Stimulated activated CD4-positive, alpha-beta T cell treated with anti-CD3 and anti-CD28 coated beads, Interleukin-1b, Interleukin-23, amount 100 ng/mL, for 4 hours (primary cell): ENCODE measurements at places on chromosomes 2 and 18.

DNA sequence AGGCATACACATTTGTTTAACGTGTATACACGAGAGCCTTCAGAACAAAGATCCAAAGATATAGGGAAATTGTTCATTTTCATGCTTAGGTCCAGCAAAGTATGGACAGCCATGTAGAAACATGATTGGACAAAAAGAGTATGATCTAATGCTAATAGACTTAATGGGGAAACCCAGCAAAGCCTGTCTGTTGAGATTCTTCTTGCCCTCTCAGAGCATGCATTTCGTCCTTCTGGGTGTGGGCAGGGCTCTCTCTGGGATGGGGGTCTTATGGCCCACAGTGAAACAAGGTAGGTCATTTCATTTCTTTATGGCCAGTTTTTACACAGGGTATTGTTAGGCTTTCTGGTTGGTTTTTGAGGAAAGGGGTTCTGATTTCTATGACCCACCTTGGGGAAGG lies 124.4 kb downstream of the COMMD1 start:
- no peak for DNase-seq

DNA sequence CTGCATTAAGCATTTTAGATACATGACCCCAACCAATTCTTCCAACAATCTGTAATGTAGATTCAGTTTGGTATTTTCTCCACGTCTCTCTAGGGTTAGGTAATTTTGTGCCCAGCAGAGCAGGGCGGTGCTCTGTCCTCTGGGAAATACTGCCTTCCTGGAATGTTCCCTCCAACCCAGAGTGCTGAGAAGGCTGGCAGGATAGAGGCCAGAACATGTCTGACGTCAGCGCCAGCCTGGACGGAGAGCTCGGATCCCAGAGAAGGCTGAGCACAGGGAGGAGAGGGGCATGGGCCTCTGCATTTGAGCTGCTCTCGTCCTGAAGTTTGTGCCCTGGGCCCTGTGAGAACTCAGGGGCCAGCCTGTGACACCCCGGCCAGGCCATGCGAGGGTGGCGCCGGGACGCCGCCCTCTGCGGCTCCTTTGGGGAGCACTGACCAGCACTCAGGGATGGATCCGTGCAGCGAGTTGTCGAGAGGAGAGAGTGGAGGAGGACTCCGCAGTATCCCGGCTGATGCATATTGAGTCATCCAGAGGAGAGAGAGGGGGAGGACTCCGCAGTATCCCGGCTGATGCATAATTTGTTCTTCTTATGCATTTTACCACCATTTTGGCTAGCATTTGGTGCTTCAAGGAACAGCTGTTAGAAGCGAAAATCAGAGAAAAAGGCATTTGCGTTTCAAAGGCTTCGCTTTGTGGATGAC lies 80.0 kb upstream of the PXDN start:
- DNase-seq = no peak

DNA sequence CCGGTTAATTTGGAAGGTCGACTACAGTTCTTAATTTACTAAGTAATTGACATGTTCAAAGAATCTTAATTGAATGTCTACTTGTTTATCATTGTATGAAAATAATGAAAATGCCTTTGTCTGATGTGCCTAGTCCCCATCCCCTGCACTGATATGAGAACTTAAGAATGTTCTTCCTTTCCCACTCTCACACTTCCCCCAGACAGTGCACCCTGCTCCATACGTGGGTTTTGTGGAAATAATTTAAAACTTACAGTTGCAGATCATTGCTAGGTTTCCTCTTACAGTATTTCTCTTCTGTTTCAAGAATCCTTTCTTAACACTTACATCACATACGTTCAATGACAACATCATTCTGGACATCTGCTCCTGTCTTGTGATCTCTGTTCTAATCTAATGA lies 3.5 kb downstream of the ICOS start:
- DNase-seq = no peak

DNA sequence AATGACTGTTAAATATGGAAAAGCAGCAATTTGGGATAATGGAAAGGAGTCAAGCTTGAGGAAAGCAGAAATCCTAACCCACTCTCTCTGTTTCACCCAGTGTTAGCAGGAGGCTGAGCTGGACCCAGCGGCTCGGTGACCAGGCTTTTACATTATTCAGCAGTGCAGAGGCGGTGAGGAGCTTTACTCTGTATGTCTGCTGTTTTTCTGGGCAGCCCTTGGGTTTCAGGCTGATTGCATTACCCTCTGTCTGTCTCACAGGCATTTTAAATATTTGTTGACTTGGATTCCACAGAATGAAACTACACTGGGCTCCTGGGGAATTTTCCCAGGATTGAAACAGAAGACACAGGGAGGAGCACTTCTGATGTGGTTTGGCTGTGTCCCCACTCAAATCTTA lies 368.0 kb downstream of the GALR1 start:
- DNase-seq = no peak

GRCh38 chr18:9140381-9140780 lies 3.8 kb downstream of the ANKRD12 start:
- no peak for DNase-seq

DNA sequence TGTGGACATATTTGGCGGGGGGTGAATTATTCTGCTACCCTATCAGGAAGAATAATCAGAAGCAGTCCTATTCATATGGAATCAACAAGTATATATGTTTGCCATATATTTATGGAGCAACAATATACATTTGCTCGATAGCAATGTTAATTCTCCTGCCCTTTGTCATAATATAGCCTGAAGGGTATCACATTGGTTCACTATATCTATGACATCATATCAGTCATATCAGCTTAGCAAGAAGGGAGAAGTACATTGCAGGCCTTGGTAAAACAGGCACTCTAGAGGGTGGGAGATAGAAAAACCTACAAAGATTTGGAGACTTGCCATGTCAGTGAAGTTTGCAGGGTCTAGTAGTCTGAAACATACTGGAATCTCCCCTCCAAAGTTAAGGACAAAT lies 128.4 kb downstream of the ATL2 start:
- DNase-seq = no peak

DNA sequence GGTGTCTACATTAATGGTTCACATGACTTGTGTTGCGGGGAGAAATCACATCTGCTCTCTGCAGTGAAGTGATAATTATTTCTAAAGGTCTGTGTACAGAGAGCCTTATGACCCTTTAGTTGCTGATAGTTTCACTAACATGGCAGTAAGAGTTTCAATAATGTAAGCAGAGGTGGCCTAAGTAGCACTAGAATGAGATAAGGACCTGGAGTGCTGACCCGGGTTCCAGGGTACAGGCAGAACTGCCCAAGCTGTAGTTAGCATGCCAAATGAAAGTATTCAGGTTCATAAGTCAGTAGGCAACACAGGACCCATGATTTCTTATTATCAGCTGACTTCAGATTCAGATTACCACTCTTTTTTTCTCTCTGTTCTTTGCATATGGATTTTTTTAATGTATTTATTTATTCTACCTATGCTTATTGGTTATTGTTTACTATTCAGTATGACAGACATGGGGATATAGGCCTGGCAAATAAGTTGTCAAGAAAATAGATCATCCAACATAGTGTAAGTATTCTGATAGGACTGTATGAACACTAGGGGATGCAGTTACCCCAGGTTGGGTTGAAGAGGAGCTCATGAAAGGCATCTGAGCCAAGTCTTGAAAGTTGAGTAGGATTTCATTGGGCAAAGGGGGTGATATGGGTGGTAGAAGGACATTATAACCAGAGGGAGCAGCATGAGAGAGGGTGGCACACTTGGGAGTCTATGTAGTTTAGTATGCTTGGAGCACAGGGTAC lies 105.2 kb downstream of the CCDC85A start:
- no peak for DNase-seq

DNA sequence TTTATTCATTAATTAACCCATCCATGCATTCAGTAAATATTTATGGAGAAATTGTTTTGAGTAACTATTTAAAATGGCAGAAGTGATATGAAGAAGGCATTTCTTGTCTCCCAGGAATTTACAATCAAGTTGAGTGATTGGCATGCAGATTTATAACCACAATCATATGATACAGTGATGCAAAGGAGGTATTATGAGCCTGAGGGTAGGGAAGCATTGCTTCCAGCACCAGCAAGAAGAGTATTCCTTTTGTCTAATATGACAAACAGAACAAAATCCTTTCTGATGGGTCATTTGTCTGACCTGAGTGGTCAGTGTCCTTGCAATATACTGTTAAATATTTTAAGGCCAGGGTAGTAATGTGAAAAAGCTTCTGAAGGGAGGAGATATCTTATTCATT lies 244.2 kb upstream of the RGPD4 start:
- DNase-seq = no peak

- DNase-seq = no peak
Measured at GRCh38 chr2:136394136-136395060, 276.4 kb upstream of the CXCR4 start.

GRCh38 chr2:33605056-33605455 lies 6.0 kb upstream of the FAM98A start:
- no peak for DNase-seq

DNA sequence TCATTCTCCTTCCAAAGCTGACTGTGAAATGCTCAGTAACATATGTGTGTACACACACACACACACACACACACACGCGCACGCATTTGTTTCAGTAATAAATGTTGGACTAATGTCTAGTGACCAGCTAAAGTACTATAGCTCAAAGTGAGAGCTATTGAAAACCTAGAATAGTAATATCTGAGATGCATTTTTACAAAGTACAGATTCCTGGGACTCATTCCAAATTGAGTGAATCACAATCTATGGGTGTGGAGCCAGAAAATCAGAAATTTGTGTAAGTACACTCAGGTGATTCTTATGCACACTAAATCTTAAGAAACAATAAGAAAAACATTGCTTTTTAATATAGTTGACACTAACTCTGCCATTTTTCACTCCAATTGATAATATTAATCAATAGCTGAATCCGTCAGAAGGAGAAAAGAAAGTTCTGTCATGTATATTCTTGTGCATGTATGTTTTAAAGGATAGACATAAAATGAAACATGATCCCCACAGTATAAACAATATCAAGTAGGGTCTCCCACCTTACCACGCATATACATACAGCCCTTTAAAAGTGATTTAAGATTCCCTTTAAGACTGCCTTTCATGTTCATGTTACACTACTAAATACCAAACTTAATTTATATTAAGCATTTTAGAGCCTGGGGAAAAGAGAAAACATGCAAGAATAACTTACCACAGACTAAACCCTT lies 123.5 kb downstream of the ATAD2B start:
- no peak for DNase-seq

GRCh38 chr2:173524256-173524955 lies 169.7 kb downstream of the CDCA7 start:
- no peak for DNase-seq

DNA sequence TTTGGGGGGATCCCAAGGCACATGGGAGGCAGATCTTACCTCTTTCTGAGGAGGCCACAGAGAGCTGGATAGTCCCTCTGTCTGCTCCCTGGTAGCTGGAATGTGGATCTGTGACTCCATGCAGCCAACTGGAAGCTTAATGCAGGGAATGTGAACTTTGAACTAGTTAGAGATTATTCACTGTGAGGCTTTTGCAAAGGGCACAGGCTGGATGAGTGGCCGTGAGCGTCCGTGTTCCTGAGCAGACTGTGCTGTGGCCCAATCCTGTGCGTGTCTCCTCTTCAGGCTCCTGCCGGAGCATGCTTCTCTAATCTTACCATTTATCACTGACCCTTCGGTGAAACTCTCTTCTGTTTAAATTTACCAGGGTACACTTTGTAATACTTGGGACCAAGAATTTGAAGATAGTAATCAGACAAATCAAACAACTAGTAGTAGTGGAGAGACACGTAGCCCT lies 187.6 kb downstream of the PTPRM start:
- DNase-seq = no peak

DNA sequence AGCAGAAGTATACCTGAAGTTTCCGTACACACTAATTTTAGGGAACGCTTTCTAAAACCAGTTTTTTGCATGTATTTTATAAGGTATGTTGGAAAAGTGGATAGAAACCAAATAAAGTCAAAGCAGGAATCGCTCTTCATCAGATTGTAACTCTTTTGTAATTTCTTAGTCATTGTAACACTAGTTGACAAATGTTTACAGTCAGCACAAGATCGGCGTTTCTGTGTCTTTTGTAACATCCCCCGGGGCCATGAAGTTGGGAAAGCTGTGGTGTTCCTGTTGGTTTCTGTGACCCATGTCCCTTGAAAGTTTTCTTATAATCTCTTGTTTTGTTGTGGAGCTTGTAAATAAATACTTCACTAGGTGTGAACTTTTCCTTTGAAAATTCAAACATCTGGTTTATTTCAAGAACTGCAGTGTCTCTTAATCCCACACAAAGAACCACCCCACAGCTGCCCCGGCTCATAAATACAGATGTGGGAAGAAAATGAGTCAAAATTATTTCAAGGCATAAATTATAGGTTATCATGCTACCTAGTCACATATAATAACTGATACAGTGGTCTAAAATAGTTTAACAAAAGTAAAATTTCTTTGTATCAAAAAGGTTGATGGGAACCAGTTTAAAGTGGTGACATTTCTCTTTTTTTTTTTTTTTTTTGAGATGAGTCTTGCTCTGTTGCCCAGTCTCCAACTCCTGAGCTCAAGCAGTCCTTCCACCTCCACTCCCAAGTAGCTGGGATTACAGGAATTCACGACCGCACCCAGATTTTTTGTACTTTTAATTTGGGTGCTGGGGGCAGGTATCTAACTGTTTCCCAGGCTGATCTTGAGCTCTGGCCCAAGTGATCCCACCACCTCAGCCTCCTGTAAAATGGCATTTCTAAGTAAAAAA lies 751 bp upstream of the NMI start:
- no peak for DNase-seq

GRCh38 chr2:71629771-71630453 lies 176.6 kb downstream of the DYSF start:
- DNase-seq = no peak

GRCh38 chr2:174527101-174527721 lies 40.4 kb upstream of the GPR155 start:
- no peak for DNase-seq

DNA sequence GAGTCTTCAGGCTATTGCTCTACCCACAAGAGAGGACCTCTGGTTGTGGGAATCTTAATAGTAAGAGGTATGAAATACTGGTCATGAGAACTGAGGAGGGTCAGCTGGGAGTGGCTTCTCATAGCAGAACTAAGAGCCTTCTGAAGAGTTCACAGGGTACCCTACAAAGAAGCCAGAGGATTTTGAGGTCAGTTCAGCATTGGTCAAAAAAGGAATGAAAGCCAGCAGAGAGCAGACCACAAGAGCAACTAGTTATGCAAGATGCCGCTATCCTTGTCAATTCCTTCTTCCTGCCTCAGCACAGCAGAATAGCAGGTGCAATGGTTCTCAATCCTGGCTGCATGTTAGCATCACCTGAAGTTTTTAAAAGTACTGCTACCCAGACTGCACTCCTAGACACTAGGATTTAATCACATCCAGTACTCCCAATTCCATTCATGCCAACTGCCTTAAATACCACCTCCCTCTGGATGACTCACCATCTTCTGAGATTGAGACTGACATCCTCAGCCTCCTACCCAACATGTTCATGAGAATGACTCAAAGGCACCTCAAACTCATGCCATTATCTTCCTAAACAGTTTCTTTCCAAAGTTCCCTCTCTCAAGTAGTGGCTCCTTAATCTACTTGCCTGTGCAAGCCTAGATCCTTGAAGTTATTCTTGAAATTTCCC lies 81.0 kb upstream of the RBMS1 start:
- DNase-seq = no peak

DNA sequence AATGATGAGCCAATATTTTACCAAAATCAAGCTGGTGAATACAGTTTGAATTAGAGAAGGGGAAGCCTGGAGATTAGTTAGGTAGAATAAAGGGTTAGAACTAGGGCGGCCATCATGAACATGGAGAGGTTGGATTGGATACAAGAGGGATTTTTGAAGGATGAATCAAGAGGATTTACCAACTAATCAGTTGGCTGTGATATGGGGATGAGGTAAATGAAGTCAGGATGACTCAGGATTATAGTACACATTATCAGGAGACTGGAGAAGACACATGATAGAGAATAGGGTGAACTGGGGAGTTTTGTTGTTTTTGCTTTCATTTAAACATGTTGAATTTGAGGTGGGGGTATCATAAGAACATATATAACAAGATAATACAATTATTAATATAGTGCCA lies 73.8 kb upstream of the PROKR1 start:
- DNase-seq = no peak
